ENCODE measurements at places on chromosomes 6 and 20.

DNA sequence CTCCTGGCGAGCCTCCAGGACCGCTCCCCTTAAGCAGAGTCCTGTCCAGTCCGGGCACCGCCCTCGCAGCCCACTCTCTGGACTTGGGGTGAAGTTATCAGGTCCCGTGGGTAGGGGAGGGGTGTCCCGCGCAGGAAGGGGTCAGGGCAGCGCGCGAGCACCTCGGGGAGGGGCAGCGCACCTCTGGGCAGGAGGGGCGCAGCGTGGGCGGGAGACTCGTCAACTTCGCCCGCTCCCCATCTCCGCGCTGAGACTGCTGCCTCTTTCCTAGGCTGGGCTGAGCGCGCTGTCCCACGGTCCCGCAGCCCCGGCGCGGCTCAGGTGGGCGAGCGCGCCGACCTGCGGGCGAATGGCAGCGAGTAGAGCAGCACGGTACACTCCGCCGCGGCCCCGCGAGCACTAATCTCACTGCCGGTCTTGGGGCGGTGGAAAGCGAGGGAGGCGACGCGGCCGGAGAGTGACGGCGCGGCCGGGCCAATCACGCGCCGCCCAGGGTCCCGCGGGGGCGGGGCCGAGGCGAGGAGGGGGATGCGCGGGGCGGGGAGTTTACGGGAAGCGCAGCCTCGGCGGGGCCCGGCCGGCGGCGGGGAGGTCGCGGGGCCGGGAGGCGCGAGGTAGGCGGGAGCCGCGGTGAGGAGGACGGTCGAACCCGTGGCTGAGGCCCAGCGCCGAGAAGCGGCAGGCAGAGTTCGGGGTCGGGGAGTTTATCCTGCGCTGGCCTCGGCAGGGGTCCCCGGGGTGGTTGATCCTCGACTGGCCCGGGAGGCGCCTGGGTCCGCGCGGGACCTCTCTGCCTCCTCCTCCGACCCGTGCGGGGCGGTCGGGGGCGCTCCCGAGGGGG lies at the start of gene MAN1A1:
TSS of gene MAN1A1 (minus strand) at position 401 of the 841 bp plus-strand sequence. CDS start 696 bp downstream, outside the sequence.
- peak; percentile 92 for DNase-seq

GRCh38 chr6:69827276-69827893 lies 30.6 kb upstream of the LMBRD1 start:
- no peak for DNase-seq

DNA sequence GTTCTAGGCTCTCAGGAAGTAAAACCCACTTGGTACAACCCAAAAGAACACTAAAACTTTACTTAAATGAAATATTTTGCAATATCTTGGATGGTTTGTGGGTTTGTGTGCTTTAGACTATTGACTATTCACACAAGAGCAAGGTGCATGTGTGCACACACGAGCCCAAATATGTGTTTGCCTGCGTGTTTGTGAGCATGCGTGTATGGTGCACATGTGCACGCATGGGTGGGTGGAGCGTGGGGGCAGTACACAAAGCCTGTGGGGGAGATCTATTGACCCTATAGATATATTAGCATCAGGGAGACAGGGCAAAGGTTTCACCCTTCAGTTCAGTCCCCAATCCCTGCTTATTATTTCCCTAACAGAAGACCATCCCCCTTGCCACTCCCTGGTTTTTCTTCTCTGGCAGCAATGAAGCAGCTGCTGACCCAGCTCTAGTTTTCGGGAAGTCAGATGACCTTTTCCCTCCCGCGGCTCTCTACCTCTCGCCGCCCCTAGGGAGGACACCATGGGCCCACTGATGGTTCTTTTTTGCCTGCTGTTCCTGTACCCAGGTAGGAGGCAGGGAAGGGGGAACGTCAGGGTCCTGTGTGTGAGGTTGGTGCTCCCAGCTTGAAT lies at the start of gene C2:
TSS of gene C2 (plus strand) at position 476 of the 621 bp plus-strand sequence. CDS start at position 512, 36 bp downstream.
- no peak for DNase-seq

DNA sequence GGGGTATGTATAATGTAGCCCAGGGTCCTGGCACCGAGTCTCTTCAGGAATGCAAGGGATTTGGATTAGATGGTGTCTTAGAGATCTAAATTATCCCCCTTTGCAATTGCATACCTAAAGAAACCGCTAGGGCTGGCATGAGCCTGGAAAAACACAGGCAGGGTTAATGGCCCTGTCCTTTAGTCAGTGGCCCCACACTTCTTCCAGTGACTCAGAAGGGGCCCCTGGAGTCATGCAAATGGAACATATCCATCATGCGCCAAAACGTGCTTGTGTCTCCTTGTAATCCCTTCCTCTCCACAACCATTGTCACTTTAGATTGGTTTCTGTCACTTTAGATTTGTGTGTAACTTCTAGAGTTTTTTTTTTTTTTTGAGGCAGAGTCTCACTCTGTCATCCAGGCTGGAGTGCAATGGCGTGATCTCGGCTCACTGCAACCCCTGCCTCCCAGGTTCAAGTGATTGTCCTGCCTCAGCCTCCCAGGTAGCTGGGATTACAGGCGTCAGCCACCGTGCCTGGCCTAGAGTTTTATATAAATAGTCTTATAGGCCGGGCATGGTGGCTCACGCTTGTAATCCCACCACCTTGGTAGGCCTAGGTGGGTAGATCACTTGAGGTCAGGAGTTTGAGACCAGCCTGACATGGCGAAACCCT lies 8.7 kb upstream of the MYBL2 start:
- DNase-seq: no peak

- DNase-seq: no peak
These were observed 31.8 kb upstream of the AVP start for GRCh38 chr20:3116341-3116740.

GRCh38 chr6:9783567-9783966 lies 631.3 kb downstream of the TFAP2A start:
- no peak for DNase-seq

DNA sequence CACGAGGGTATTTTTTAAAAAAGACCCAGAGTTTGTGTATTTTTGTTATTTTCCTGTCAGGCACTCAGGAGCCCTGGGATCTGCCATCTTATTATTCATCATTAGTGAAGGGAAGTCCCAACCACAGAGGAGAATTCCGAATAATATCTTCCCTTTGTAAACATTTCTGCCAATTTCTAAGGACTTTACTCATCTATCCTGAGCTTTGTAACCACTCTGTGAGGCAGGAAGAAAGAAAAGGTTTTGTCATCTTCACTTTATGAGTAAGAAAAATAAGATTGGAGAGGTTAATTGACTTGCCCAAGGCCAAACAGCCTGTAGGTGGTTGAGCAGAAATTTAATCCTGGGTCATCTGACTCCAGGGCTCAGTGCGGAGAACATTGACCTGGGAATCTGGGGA lies 23.0 kb upstream of the IYD start:
- no peak for DNase-seq

DNA sequence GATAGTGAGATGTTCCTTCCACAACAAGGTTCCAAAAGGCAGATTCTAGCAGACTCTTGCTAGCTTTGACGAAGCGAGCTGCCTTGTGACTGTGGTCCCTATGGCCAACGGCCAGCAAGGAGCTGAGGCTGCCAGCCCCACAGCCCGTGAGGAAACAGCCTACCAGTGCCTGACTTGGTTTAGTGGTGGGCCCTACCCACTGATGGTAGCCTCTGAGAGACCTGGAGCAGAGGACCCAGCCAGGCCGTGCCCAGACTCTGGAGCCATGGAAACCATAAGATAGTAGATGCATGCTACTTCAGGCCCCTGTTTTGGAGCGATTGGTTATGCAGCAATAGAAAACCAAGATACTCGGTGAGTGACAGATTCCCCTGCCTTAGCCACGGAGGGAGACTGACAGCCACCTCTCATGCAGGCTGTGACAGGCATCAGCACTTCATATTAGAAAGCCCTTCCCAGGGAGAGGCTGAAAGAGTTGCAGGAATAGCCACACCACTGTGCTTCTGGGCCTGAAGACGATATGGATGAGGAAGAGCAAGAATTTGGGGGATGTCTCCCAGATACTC lies 19.2 kb downstream of the PSMG4 start:
- DNase-seq: no peak

GRCh38 chr6:52925919-52926792 lies 16.7 kb upstream of the GSTA3 start:
- no peak for DNase-seq

- DNase-seq: no peak
These were observed 295.2 kb downstream of the EPHA7 start for GRCh38 chr6:93124006-93124632.

GRCh38 chr20:46057856-46058598 lies 29.0 kb downstream of the SLC12A5 start:
- DNase-seq: peak; percentile 84

- DNase-seq: no peak
These were observed 176.4 kb downstream of the ARID1B start for GRCh38 chr6:156953479-156954146.

- DNase-seq: no peak
These were observed 14.9 kb downstream of the DACT2 start for GRCh38 chr6:168304752-168305015.

DNA sequence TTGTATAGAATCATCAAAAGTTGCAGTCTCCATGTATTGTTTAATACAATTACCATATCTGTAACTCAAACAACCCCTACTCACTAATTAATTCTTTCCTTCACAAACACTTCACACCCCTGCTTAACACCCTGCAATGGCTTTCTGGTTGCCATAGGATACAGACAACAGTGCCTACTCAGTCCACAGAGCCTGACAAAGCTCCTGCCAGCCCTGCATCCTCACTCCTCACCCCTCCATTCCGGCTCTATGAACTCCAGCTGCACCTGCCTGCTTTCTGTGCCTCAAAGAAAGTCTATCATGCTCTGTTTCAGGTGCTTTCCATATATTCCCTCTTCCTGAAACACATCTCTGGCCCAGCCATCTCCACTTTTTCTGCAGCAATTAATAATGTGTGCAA lies 253.4 kb downstream of the HACE1 start:
- DNase-seq: no peak

DNA sequence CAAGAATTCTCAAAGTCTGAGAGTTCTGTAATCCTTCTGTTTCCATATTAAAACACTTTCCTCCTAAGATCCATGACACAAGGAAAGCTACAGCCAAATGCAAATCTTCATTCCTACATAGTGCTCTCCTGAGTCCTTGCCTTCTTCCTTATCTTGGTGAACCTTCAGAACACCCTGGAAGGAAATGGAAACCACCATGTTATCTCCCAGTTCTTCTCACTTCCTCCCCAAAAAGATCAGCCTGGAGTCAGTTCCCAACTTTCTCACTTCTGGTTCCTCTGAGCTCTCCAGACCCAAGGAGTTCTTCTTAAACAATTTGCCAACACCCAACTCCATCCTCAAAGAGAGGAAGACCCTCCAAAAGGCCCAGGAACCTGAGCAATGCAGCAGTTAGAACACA lies 193.3 kb upstream of the CCN2 start:
- no peak for DNase-seq

GRCh38 chr6:13733178-13733887 lies 21.7 kb upstream of the RANBP9 start:
- no peak for DNase-seq

- no peak for DNase-seq
These were observed 199.2 kb upstream of the MYLIP start for GRCh38 chr6:15929685-15930084.

- no peak for DNase-seq
These were observed 158.1 kb downstream of the TBXT start for GRCh38 chr6:166009385-166010031.

- no peak for DNase-seq
These were observed 301.8 kb downstream of the FOXC1 start for GRCh38 chr6:1911474-1911873.

DNA sequence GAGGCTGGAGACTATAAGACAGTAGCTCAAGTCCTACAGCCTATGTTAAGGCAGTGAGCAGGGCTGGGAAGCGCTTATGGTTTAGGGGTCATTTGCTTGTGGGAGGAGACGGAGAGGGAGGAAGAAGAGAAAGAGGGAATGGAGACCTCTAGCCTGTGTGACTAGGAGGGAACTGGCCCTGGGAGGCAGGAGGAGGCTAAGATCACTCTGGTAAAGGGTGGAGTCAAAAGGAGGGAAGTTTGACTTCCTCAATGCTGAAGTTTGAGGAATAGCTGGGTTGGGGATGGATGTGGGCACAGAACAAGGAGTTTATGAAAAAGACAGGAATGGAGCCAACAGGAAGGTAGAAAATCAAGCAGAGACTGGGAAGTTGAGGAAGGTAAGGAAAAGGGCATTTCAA lies 6.4 kb upstream of the BACH2 start:
- no peak for DNase-seq

- DNase-seq: no peak
These were observed 2.0 kb upstream of the CRIP3 start for GRCh38 chr6:43310624-43311023.

- DNase-seq: no peak
These were observed 506.7 kb downstream of the KIF16B start for GRCh38 chr20:16066571-16066970.

DNA sequence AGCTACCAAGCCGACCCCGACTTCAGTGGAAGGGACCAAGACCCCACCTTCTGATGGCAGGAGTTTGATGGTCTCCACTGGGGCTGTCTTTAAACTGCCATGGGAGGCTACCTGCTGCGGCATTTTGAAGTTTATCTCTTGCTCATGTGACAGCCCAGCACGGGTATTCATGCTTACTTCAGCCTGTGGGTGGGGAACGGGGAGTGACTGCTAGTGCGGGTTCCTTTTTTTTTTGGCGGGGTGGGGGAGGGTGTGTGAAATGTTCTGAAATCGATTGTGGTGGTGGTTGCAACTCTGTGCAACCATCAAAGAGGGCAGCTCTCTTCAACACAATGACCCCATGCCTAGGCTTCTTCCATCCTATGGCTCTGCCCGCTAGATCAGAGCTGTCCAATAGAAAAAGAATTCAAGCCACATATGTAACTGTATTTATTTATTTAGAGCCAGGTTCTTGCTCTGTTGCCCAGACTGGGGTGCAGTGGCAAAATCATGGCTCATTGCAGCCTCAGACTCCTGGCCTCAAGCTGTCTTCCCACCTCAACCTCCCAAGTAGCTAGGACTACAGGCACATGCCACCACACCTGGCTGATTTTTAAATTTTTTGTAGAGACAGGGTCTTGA lies 53.7 kb downstream of the PPP1R16B start:
- DNase-seq: no peak

DNA sequence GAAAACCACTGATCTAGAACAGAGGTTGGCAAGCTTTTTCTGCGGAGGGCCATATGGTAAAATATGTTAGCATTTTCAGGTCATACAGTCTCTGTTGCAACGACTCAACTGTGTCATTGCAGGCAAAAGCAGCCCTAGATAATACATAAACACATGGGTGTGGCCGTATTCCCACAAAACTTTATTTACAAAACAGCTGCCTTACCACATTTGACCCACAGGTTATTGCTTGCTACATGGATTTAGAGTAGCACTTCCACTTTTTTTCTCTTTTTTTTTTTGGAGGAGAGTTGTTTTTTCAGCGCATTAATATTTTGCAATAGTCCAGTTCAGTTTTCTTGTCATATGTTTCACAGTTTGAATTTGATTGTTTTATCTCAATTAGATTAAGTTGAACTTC lies 2.5 kb upstream of the IGF2R start:
- DNase-seq: no peak

GRCh38 chr6:145609521-145609920 lies 125.8 kb downstream of the EPM2A start:
- DNase-seq: no peak

DNA sequence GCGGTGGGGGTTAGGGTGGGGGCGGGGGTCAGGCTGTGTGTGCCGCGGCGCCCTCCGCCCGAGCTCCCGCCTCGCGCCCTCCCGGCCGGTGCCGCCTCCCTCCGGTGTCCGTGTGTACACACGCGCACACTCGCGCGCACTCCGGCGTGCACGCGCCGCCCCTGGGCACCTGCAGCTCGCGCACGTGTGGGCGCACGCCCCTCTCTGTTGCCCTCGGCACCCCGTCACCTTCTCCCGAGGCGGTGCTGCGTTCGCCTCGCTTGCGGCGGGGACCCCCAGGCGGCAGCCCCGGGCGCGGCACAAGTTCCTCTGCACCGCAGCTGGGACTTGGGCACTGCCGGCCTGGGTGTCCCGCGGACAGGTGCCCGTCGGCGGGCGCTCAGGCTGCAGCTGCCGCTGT lies 525 bp downstream of the MACROD2 start:
- DNase-seq: no peak
